ENCODE measurements at places on chromosomes 3 and 15.

GRCh38 chr3:65938676-65939075 lies 100.0 kb downstream of the MAGI1 start:
- DNase-seq = no peak

GRCh38 chr3:134441321-134441720 lies 44.5 kb downstream of the ANAPC13 start:
- DNase-seq = no peak

DNA sequence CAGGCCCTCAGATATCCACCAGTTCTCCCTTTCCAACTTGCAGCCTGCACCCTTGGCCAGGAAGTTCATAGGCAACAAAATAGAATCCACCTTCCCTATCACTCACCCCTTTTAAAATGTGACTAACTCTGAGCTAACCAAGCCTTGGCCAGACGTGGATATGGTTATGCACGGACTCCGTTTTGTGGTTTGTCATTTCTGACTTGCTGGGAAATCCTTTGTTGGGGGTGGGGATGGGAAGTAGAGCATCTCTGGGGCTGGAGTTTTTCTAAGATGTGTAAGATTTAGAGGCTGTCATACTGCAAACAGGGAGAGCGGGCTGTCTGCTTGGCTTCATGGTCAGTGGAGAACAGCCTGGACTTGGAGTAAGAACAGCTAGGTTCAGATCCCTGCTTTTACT lies 62.6 kb downstream of the SMAD3 start:
- no peak for DNase-seq

- DNase-seq = no peak
These were observed 109.3 kb upstream of the FOXB1 start for GRCh38 chr15:59894835-59895234.

- no peak for DNase-seq
These were observed 938.4 kb upstream of the SEMA6D start for GRCh38 chr15:46778876-46779275.

GRCh38 chr3:45171283-45171682 lies 25.1 kb upstream of the CDCP1 start:
- no peak for DNase-seq

GRCh38 chr3:47370887-47371697 lies 9.7 kb upstream of the PTPN23 start:
- no peak for DNase-seq

DNA sequence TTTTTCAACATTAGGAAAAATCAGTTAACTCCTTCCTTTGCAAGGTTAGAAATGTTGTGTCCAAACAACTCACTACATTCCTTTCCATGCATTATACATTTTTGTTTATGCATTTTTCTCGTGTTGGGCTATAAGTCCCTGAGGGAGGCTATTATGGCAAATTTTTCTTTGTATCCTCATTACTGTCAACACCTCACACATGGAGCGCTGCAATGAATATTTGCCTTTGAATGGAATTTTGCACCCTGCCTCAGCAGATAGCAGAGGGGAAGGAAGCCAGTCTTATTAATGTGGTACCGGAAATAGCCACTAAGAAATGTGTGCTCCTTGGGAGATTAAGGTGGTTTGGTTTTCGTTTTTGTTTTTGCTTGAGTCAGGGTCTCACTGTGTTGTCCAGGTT lies 134.7 kb downstream of the THSD4 start:
- no peak for DNase-seq

DNA sequence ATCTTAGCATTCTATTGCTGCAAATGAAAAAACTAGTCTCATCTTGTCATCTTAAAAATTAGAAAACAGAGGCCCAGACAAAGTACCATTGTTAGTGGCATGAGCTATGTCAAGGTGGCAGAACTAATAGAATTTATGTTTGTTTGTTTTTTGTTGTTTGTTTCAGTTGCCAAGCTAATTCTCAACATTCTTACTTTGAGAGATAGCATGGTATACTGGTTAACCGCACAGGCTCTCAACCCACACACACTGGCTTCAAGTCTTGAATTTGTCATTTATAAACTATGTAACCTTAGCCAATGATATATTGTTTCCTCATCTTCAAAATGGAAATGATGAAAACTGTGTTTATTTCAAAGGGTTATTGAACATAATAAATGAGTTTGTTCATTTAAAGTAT lies 367.6 kb upstream of the PLSCR5 start:
- no peak for DNase-seq

- DNase-seq = no peak
These were observed 12.0 kb downstream of the MESD start for GRCh38 chr15:80977627-80978036.

DNA sequence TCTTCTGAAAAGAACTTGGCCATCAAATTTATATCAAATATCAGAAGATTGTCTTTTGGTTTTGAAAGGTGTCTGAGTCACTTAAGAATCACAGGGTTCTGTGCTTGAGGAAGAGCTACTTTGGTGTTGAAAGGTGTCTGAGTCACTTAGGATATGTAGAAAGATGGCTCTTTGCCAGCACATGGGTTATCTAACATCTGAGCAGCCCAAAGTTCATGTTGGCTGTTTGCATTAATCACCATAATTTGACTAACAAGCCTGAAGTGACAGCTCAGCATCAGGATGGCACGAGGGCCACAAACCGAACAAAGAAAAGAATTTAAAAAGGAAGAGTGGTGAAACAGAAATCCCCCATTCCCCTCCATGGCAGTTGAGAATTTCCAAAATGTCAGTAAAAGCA lies 190.5 kb upstream of the CMC1 start:
- no peak for DNase-seq

Data from stimulated activated CD8-positive, alpha-beta memory T cell treated with anti-CD3 and anti-CD28 coated beads, Interleukin-15, amount 100 ng/mL, for 24 hours (primary cell).